Stimulated activated naive CD4-positive, alpha-beta T cell (primary cell): ENCODE measurements at places on chromosomes 13 and 19.
A peak's percentile ranks its signal among the peaks of the same experiment; 100 is the strongest.

DNA sequence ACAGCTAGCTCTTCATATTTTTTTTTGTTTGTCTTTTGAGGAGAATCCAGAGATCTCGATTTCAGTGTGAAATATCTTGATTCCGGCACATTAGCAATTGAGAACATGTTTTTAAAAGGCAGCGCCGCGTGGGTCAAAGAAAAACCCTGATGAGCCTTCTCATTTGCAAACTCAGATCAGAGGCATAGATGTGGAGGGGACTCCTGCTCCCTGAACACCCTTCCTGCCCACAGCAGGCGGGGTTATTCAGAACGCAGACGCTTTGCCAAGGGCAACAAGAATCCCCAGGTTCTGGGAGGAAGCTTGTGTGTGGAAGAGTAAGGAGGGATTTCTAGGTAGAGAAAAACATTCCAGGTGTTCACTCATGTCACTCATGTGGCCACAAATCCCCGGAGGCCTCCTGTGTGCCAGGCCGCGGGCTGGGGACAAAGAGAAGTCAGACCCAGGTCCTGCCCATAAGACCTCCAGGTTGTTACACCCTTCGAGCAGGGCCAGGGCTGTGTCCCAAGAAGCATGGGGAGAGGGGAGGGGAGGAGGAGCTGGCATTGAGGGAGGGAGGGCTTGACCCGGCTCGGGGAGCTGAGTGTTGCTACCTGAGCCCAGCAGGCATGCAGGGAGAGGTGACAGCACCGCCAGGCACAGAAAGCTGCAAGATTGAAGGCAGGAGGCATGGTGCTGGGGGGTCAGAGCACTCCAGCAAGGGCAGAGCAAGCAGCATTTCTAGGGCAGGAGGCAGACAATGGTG lies 15.9 kb upstream of the IGLON5 start:
- no peak for DNase-seq

DNA sequence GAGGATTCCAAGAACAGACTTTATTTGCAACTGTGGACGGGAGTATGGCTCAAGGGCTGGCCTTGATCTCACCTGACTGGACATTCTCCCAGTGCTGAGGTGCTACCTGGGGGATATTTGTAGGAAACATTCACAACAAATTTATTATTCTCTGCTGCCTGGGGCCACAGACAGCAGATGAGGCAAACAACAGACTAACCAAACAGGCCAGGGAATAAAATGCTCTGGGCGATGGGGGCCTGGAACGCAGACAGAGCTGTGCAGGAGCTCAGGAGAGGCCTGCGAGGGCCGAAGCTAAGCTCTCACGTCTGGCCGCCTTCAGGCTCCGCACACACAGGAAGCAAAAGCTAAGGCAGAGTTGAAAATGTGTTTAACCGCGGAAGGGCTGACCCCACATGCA lies 7.8 kb downstream of the PLPP2 start:
- DNase-seq: no peak

GRCh38 chr13:44523146-44524015 lies 52.7 kb downstream of the TSC22D1 start:
- no peak for DNase-seq

DNA sequence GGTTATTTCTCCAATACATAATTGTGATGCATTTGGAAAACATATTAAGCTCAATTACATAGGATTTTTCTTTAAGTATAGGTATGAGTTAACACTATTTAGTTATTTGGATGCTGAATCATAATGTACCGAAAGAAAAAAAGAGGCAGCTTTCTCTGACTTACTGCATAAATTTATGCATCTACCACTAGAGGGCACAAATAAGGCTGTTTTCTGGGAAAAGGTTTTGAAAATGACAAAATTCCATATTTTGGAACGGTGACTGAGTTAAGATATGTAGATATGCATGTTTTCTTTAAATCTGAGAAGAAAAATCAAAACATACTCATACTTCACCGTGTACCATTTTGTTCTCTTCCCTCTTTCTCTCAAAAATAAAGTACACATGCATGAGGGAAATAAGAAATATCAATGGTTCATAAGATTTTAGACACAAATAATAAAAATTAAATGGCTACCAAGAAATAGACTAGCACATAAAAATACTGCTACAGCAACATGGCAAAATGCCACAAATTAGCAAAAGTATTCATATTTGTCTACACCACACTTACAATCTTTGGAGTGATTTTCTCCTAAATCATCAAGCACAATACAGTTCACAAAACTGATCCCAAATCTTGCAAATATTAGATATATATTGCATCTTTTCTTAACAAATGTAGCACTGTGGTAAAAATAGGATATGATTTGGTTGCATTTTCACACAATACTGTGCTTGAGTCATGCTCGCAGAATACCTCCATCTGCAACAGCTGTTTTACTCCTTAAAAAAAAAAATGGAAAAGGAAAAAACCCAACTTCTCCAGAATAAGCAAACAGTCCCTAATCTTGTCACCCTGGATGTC lies 260.0 kb downstream of the FGF14 start:
- DNase-seq: no peak

GRCh38 chr19:57934820-57935665 lies at the start of gene ZNF418:
TSS of gene ZNF418 (minus strand) at chr19:57935402. CDS start at chr19:57933822, 1,580 bp downstream.
- no peak for DNase-seq

- no peak for DNase-seq
These were observed 86.0 kb downstream of the ING1 start for GRCh38 chr13:110799246-110800236.

DNA sequence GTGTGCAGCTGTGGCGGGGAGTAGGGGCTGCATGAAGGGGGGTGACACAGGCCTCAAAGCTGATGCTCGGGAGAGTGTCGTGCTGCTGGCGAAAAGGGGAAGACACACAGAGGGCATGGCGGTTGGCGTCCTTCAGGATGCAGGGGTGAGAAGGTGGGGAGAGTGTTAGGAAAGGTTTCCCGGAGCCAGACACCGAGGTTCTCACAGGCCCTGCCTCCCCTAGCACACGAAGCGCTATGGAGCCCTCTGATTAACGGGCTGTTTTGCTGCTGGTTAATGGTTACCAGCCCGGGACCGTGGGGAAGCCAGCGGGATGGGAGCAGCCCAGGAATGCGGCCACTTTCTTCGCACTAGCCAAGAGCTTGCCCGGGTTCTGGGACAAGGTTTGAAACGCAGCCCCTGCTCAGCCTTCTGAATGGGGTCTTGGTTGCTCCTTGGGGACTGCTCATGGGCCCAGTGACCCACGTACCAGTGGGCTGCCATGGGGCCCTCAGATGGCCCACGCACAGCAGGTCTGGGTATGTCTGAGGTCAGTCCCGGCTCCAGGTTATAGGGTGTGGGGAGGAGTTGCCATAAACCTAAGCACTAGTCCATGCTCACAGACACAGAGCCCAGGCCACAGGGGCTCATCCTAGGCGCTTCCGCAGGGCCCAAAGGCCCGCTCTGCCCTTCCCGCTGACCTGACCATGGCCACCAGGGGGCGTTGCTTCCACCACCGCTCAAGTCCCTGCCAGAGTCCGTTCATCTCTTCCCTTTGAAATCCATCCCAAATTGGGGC lies 31.3 kb upstream of the ISYNA1 start:
- peak; percentile 56 for DNase-seq
